ENCODE measurements at places on chromosomes 5 and 9.

GRCh38 chr9:132937463-132937901 is 6.9 kb downstream of the TSC1 start:
- DNase-seq, result no peak

DNA sequence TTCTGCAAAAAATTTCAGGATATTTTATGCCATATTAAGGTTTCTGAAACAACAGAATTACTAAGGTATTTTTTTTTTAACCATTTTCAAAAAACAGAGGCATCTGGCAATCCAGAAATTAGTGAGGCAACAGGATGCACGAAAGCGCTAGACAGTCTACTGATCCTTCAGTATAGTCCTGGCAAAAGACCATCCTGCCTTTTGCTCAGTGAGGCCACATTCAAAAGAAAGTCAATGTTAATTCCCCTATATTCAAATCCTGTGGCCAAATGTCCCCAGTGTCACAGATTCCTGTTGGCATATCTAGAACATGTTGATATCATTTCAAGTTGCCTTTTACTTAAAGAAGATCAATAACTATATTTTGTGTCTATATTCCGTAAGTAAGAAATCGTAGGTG is 13.1 kb upstream of the NFIB start:
- no peak for DNase-seq

- DNase-seq, result no peak
Measured at GRCh38 chr5:101327816-101328215, 424.7 kb upstream of the ST8SIA4 start.

DNA sequence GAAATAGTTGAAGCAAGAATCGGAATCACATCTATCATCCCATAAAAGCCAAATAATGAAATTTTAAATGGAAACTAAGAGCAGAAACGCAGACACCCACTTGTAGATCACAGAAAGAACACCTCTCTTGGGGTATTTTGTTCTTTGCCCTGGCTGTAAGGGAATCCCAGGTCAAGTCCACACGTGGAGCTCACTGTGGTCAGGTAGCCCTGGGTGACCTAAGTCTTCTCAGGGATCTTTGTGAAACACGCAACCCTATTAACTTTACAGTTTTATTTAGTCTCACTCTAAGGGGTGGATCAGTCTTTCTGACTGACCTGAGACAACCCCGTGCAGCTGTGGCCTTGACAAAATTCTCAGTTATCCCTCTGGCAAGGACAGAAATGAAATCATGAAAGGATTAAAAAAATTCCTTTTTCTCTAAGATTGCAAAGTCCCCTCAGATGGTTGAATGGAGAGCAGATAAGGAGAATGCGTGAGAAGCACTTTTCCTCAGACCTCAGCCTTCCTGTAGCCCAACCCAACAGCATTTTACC is 111.6 kb downstream of the NREP start:
- DNase-seq, result no peak

GRCh38 chr5:158855510-158855909 is 244.2 kb downstream of the EBF1 start:
- no peak for DNase-seq

GRCh38 chr9:6247266-6247665 is 31.7 kb downstream of the IL33 start:
- no peak for DNase-seq

DNA sequence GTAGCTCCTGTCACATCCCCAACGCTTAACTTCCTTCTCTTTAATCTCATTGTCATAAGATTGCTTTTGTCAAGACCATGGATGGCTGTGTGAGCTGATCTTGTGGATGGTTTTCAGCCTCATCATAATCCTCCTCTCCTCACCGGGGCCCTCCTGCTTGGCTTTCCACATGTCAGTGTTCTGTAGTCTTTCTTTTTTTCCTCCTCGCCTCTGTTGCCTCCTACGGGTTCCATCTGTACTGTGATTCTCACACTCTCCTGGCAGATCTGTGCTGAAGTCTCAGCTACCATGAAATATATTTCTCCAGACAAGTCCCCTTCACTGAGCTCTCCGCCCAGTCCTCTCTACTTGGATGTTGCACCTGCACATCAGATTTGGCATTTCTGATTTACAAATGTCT is 34.9 kb upstream of the FAM120AOS start:
- no peak for DNase-seq

DNA sequence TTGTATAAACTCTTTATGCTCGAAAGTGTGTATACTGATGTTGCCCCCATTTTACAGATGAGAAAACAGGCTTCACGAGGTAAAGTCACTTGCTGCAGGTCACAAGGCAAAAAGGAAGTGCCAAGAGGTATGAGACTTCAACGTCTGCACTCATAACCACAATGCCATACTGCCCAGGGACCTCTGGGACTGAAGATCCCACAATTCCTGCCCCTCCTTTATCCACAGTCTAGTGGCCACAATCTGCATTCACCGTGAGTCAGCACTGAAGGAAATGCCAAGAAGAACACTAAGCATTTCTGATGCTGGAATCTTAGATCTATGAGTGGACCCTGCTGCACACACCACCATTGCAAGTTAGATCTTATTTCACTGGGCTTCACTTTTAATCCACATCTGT is 37.3 kb downstream of the MED27 start:
- DNase-seq, result no peak

- no peak for DNase-seq
Measured at GRCh38 chr5:87183896-87184295, 83.8 kb upstream of the RASA1 start.

GRCh38 chr9:9108641-9109040 is 1309.1 kb upstream of the DMAC1 start:
- DNase-seq, result no peak

GRCh38 chr9:126638571-126639132 is 24.9 kb downstream of the LMX1B start:
- no peak for DNase-seq

GRCh38 chr5:94524841-94525697 is 93.3 kb downstream of the KIAA0825 start:
- DNase-seq, result no peak

- DNase-seq, result no peak
Measured at GRCh38 chr5:105882956-105883481, 1787.7 kb downstream of the EFNA5 start.

DNA sequence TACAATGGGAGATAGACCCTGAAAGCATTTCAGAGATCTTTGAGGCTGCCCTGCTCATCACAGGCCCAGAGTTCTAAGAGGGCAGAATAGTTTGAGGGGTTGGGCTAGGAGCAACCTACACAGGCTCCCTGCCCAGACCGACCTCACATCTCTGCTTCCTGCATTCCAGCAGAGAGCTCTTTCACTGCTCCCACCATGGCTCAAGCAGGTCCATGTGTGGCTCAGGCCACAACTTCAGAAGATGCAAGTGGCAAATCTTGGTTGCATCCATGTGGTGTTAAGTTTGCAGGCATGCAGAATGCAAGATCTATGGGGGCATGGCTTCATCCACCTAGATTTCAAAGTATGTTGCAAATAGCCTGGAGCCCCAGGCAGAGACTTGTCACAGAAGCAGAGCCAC is 39.0 kb downstream of the GDA start:
- no peak for DNase-seq

DNA sequence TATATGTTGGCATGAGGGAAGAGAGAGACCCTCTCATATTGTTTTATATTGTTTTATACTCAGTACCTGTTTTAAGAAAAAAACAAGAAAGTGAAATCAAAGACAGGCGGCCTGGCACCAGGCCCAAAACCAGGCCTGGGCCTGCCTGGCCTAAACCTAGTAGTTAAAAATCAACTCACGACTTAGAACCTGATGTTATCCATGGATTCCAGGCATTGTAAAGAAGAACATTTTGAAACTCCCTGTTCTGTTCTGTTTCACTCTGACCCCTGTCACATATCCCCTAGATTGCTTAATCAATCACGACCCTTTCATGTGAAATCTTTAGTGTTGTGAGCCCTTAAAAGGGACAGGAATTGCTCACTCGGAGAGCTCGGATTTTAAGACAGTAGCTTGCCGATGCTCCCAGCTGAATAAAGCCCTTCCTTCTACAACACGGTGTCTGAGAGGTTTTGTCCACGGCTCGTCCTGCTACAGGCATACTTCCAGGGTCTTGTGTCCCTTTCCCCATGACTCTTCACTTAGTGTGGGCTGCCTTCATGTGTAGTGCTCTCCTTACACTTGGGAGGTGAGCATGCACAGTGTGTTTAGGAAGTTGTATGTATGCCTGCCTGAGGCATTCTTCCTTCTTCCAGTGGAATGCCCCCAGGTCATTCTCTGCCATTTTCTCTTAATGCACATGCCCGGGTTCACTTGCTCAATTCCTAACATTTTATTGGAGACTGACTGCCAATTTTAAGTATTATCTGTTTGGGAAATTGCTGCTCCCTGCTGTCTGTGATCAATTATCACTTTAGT is 17.8 kb downstream of the TBCA start:
- DNase-seq, result no peak

GRCh38 chr9:106535439-106535838 is 327.5 kb upstream of the ZNF462 start:
- no peak for DNase-seq

All from stimulated activated CD4-positive, alpha-beta T cell treated with anti-CD3 and anti-CD28 coated beads, Interleukin-2, amount 100 ng/mL, for 24 hours (primary cell).